ENCODE measurements at places on chromosomes 5 and 9.

GRCh38 chr5:88782571-88782970 is 100.4 kb downstream of the MEF2C start:
- DNase-seq, result no peak

- DNase-seq, result no peak
Observed at GRCh38 chr5:100840789-100841188, 62.3 kb downstream of the ST8SIA4 start.

- DNase-seq, result no peak
Observed at GRCh38 chr5:56012281-56012963, 17.7 kb upstream of the IL6ST start.

GRCh38 chr9:38048316-38048969 is 20.6 kb downstream of the SHB start:
- no peak for DNase-seq

DNA sequence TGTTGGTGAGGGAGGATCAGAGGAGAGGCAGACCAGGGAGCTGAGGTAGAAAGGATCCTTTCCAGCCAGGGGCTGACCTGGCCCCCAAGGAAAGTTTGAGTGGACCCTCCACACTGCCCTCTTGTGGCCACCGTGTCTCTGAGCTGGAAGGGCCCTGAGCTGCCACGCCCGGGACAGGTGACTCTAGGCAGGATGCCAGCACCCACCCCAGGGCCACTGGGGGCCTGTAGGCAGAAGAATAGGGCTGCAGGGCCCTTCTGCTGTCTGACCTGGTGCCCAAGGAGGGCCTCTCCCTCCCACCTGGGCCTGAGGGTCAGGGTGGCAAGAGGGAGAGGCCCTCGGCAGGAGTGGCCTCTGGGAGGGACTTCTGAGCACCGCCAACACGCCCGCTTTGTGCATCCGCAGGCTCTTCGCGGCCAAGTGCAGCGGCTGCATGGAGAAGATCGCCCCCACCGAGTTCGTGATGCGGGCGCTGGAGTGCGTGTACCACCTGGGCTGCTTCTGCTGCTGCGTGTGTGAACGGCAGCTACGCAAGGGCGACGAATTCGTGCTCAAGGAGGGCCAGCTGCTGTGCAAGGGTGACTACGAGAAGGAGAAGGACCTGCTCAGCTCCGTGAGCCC is 76.8 kb downstream of the LMX1B start:
- DNase-seq, result no peak

GRCh38 chr9:17588395-17588794 is 9.5 kb downstream of the SH3GL2 start:
- no peak for DNase-seq

GRCh38 chr9:129864991-129865647 is 29.9 kb downstream of the USP20 start:
- DNase-seq, result no peak

GRCh38 chr5:144284931-144285502 is 114.3 kb downstream of the KCTD16 start:
- DNase-seq, result no peak

- DNase-seq, result no peak
Observed at GRCh38 chr5:83973925-83974815, 253.5 kb upstream of the HAPLN1 start.

DNA sequence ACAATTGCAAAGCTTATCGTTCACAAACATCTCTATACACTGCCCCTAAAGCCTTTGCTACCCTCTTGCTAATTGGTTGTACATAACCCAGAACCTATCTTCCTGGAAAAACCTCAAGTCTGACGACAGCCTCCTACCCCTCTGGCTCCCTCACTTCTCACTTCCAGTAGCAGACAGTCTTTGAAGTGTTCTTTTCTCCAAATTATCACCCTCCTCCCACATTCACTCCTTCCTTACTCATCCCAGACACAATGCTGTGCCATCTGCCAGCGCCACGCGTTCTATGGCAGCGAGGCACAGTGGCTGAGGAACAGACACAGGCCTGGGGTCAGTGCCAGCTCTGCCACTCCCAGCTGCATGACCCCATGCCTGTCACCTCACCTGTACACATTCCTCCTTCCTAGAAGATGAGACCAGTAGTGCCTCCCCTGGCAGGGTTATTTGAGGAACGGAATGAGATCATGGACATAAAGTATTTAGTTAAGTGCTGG is 27.7 kb downstream of the CLTA start:
- peak; percentile 36 for DNase-seq

DNA sequence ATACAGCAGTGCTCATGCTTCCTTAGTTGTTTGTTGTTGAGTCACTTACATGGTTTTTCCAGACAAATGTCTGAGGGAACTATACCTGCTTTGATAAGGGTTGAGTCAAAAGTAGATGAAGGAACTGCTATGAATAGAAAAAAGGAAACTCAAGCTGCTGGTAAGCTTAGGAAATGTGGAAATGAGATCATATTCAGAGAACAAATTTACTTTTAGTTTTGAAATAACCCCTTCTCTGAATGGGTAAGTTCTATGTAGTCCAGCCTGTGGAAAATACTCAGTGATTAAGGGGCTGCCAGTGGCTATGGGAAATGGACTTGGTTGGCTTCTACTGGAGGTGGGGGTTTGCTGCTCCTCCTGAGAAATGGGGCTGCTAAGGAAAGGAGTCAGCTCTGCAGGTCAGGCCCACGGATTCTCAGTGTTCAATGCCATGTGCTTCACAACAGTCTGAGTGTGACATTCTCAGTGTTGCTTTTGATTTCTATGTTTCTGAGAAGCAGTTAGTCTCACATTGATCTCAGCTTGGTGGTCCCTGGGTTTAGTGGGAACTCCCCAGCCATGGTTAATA is 47.7 kb upstream of the GLRX start:
- peak; percentile 60 for DNase-seq

GRCh38 chr9:85339338-85339737 is 402.4 kb downstream of the AGTPBP1 start:
- peak; percentile 89 for DNase-seq

DNA sequence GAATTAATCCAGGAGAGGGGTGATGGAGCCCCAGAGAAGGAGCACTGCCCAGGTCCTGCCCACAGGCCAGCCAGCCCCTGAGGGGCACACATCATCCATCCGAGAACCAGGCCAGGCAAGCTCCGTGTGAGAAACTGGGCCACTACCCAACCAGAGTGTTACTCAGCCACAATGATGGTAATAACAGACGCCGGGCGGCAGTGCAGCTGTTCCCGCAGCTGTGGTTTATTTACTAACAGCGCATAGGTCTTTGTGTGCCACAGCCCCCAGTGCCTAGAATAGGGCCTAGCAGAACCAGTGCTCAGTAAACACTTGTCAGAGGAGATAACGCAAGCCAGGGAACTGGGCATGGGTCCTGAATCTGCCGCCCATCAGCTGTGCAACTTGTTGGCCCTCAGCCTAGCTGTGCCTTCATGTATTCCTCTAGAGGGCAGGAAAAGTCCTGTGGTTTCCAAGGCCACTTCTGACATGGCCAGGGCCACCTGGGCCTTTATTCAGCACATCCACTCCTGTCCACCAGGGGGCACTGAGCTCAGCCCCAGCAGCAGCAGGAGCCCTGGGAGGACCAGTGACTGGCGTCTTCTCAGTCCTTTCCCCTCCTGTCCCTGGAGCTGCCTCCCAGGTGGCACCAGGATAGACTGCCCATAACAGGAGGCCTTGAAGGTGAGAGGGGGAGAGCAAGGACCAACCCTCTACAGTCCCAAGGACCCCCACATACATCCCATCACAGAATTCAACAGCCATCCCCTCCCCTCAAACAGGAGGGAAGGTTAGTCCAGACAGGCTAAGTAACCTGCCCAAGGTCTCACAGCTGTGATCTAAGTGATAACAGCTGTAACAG is 2.1 kb downstream of the MXD3 start:
- DNase-seq, result peak; percentile 69

- DNase-seq, result no peak
Observed at GRCh38 chr5:163947848-163948666, 442.6 kb downstream of the MAT2B start.

DNA sequence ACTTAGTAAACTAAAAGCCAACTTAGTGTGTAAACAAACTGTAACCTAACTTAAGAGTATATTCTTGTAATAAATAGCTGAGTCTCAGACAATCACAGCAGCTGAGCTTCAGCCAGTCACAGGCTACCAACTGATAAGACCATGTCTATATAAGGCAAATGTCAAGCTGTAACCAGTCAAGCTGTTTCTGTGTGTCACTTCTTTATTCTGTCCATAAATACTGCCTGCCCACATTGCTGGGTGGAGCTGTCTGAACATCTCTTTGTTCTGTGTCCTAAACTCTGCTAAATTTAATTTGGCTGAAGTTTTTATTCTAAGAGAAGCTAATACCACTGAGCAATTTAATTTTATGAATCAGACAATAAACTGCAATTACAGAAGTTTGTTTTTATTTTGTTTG is 412.1 kb upstream of the CDH10 start:
- no peak for DNase-seq

DNA sequence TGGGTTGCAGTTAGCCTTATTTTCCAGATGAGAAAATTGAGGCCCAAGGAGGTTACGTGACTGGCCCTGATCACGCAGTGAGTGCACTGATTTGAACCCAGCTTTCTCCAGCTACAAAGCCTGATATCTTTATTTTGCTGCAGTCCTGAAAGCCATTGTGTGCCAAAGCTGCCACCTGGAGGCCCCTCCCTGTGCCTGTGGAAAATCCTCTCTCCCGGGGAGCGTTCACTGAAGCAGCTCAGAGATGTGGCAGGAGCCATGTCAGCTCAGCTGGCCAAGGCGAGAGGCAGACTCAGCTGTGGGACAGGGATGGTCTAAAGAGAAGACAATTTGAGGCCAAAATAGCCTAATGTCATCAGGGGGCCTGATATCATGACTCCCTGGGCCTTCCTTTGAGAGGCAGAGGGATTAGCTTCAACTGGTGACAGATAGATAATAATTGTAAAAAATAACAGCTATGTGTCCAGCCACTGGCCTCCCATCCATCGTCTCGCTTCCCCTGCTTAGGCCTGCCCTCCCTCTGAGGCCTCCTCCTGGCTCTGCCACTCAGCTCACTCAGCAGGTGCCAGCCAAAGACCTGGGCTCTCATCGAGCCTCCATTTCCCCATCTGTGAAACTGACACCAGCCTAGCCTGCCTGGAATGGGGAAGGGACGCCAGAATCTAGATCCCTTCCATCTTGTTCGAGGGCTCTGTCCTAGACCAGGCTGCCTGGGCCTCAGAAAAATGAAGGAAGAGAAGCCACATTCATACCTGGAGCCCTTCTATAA is 74.3 kb upstream of the GGTA1 start:
- no peak for DNase-seq

- no peak for DNase-seq
Observed at GRCh38 chr9:134346151-134346550, 19.9 kb downstream of the RXRA start.

DNA sequence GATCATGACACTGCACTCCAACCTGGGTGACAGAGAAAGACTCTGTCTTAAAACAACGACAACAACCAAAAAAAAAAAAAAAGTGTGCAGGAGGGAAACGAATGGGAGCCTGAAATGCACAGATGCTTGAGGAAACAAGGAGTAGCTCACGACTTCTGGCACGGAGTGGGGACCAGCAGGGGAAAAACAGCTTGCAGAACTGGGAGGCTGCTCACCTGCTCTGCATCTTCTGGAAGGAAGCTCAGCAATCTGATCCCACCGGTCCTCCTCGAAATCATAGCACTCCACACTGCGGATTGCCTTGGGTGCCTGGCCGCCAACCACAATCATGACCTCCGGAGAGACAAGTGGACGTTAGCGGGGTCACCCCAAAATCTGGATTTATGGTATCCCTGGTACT is 96.2 kb downstream of the KLHL3 start:
- DNase-seq, result no peak

DNA sequence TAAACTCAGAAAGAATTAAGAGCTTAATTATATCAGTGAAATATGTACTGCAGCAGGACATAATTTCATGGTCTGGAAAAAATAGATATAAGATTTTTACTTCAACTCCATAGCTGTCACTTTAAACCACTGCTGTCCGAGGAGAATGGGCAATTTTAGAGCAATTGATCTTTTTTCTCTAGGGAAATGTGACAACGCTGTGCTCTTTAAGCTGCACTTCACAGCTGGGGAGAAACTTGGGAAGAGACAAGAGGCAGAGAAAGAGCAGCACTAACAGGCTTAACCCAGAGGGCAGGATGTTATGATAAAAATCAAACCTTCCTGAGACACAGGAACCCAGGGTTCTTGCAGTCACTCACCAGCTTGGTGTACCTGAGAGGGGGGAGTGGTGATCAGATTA is 92.0 kb downstream of the SPOCK1 start:
- no peak for DNase-seq

DNA sequence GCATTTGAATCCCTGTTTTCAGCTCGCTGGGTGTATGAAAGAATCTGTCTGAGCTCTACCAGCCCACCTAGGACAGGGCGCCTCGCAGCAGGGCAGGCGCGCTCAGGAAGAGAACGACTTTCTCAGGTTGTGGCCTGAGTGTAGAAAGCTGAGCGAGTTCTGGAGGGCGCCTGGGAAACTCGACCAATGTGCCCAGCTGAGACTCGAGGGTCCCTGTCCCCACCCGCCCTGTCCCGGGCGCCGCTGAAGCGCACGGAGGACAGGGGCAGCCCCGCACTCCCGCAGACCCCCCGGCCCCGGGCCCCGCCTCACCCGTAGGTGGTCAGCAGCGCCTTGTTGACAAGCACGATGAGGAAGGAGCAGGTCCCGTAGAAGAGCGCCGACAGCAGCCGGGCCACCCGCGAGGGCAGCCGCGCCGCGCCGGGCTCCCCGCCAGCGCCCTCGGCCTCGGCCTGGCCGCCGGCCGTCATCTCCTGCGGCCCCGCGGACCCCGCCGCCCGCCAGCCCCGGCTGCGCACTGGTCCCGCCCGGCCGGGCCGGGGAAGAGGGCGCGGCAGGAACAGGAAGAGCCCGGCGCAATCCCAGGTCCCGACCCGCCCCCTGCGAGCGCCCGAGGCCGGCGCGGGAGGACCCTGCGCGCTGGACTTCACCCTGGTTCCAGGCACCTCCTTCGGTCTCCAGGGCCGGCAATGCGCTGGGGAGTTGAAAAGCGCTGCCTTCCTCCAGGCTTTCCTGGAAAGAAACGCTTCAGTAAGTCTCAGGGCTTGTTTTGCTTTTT is at the start of gene SLC35D2:
Gene SLC35D2 (minus strand): TSS at position 547 of the 778 bp plus-strand sequence. CDS start 77 bp downstream, at position 470.
- peak; percentile 55 for DNase-seq

- no peak for DNase-seq
Observed at GRCh38 chr5:135060021-135060420, 26.0 kb upstream of the PITX1 start.

DNA sequence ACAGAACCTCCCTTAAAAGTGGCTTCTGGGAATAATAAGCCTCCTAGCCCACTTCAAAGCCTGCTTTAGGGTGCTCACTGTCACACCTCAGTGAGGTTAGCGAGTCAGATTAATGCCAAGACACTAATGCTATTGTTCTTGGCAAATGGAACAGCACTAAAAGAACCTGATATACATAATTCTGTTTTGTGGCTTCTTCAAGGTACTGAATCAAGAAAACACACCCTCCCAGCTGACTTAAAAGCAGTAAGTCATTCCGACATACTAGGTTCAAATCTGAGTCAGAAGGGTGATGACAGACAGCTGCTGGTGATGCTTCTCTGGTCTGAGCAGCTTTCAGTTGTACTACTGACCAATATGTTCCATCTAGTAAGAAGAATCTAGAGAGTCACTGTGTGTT is 121.6 kb downstream of the OXCT1 start:
- DNase-seq, result peak; percentile 96

- DNase-seq, result no peak
Observed at GRCh38 chr5:117982691-117983090, 1005.7 kb downstream of the DTWD2 start.
